ENCODE measurements at places on chromosomes 6 and 20.

DNA sequence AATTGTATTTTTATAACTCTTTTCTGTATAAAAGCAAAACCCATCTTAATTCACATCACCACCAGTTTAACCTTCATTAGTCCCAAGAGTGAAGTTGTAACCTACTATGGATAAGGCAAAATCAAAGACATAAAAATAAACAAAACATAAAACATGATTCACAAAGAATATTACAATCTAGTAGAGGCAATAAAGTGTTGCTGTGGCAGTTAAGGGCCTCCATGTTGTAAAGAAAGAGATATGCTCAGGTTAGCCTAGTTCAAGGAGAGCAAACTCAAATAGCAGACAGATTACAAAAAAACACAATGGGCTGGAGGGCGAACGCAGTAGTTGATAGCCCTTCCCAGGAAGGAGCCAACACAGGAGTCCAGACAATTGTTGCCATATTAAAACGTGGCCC is 13.4 kb downstream of the LGSN start:
- DNase-seq = no peak

GRCh38 chr6:33732817-33733708 is 13.6 kb downstream of the IP6K3 start:
- DNase-seq = no peak

DNA sequence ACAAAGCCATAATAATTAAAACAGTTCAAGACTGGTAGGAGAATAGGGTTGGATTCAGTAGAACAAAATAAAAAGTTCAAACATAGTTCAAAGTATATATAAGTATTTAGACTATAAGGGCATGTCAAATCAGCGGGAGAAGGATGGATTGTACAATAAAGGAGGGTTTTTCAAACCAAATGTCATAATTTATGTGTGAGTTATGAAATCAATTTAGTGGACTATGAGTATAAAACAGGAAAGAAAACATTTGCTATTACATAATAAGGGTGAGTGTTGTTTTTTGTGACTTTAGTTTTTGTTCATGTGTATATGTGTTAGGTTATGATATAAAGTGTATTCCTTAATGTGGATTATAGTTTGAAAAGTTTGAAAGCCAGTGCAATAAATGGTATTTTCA is 10.6 kb downstream of the ORC3 start:
- DNase-seq = no peak

GRCh38 chr6:1987640-1988039 is 257.8 kb downstream of the GMDS start:
- no peak for DNase-seq

- DNase-seq = no peak
Observed at GRCh38 chr6:52946306-52946705, 36.8 kb upstream of the GSTA3 start.

DNA sequence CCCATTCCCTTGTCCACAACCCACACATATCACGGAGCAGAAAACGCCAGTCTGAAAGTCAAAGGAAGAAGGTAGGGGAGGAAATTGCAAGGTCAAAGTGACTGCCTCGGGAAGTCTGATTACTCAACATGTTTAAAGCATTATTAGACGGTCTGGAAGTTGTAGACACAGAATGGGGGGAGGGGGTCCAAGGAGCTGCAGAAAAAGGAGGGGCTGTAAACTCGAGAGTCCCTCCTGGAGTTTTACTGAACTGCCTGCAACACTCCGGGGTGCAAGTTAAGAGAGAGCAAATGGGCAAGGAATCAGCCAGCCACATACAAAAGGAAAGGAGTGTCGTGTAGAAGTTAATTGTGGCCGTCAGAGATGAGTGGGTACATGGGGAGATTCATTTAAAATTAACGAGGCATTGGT is 417.7 kb upstream of the JARID2 start:
- no peak for DNase-seq

DNA sequence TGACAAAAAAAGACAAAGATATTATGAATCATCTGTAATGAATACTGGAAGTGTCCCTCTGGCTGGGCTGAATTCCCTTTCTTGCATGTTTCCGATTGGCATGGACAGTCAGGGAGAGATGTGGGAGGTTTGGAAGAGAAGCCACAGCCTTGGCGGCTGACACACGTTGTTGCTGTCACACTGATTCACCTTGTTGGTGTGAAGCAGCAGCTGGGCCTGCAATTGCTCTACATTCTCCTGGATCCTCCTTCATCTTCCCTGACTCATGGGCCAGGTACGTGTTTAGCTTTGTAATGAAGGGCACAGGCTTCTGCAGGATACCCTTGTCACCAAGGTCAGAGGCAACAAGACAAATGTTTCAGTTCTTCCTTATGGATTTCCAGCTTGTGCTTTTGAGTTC is 13.4 kb upstream of the SMIM8 start:
- DNase-seq = no peak

DNA sequence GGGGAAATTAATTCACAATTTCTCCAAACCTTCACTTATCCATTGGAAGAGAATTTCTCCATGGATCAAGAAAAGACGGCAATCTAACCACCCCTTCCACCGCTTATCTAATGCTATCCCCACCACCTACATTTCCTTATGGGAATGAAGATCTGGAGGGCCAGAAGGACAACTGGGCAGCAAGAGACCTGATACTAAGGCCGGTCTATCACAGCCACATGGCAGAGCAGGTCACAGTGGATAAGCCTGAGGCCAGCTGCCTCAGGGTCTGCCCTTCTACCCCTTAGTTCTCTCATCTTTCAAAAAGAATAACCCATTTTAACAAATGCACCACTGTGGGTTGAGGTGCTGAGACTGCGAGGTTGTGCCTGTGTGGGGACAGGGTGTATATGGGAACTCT is 37.1 kb downstream of the MAN1A1 start:
- DNase-seq = no peak

GRCh38 chr20:18852318-18852717 is 38.7 kb downstream of the SCP2D1 start:
- DNase-seq = no peak

DNA sequence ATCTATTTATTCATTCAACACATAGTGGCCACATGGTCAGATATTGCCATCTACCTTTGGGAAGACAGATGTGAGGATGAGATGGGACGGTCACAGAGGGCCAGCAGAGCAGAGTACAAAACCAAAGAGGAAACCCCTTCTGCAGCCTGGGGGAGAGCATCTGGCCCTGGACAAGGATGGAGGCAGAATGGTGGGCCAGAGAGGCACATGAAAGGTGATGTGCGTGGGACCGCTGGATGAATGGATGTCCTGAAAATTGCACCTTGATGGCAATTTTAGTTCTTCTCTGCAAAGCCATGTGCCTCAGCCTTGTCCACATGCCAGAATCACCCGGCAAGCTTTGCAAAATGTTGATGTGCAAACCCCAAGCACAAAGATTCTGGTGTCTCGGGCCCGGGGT is 77.4 kb upstream of the CD93 start:
- no peak for DNase-seq

DNA sequence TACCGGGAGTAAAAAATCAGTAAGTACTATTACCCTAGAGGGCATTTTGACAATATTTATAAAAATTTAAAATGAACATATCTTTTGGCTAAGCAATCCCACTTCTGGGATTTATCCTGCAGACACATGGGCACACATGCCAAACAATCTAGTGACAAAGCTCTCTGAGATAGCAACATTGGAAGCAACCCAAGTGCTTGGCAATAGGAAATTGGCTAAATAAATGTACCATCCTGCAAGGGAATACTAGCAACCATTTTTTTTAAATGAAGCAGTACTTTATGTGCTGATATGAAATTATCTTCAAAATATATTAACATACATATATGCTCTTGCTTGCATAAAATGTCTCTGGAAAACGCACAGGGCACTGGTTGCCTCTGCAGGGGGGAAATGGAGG is 133.8 kb downstream of the SNX5 start:
- no peak for DNase-seq

GRCh38 chr20:24148372-24148771 is 159.8 kb upstream of the GGTLC1 start:
- no peak for DNase-seq

GRCh38 chr6:132404736-132405135 is 3.5 kb upstream of the MOXD1 start:
- DNase-seq = no peak

DNA sequence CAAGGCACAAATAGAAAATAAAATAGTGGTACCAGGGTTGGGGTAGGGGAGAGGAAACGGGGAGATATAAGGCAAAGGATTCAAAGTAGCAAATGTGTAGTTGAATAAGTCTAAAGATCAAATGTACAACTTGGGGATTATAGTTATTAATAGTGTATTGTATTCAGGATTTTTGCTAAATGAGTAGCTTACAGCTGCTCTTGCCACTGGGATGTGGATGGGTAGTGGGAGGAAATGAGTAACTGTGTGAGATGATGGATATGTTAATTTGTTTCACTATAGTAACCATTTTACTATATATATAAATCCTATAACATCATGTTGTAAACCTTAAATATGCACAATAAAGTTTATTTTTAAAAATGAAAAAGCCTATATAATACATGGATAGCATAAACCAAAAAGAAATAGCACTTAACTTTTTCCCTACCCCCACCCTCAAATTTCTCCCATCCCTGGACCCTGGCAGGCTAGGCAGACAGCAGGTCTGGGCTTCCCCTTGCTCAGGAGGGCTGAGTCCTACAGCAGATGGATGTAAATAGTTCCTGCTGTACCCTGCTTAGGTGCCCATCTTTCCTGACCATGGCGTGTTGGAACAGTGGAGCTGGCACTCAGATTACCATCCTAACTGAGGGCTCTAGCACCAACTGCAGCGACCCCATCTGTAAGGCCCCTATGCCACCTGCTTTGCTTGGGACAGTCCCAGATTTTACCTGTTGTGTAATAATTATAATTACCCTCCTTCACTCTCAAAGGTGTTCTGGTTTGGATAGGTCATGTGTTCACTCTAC is 28.6 kb upstream of the PBOV1 start:
- no peak for DNase-seq

DNA sequence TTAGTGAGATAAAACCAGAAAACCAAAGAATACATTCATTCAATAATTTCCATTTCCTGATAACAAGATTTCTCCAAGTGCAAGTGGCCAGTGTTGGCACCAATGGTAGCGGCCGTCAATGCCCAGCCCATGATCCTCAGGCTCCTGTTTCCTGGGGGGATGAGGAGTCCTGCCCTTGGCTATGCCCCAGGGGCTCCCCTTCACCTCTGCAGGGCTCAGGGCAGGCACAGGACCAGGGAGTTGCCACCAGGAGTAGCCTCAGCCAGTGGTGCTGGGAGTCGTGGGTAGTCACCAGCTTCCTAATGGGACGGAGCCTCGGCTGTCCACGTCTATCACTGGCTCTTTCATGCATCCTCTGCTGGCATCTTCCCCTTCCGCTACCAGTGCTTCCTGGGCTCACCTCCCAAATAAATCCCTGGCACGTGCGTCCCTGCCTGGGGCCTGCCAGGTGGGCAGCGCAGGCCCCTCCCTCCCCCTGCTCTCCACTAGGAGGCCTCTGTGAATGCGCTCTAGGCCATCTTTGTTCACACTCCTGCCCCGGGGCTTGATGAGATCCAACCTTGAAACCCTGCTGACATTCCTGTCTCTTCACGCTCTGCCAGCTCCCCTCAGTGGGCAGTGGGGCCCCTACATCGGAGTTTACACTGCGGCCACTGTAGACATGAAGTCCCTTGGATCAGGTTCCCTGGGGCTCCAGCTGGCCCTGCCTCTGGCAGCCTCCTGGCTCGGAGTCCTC is 215.7 kb downstream of the SYNDIG1 start:
- no peak for DNase-seq

DNA sequence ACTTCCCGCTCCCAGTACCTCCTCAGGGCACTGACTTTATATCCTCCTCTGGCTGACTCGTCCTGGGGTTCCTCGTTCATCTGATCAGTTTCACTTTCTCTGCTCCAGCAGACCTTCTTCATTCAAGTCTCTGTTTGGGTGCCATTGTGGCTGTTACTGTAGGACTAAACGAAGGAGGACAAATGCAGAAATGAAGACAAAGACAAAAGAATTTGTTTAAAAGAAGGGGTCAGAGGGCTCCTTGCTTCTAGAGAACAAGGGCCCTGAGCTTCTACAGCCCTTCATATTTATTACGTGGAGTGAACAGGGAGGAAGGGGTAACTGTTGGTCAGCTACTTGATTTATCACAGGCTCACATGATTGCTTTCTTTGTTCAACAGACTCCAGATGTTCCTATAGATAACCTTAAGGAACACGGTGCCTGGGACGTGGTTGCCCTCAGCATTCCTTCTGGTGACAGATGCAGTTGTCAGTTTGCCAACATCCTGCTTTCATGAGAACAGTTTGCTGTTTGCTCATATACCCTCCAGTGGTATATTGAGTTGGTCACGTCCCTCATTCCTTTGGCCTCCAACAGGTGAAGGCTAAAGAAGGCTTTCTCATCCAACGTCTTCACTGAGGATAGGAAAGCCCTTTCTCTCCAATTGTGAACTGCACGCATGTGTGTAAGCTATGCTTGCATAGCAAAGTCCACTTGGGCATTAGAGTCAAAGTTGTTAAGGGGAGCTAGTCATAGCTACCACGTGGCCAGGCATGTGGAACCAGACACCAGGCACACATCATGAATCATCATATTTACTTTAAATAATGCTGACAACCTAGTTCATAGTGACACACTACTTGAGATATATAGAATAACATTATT is 69.1 kb upstream of the BTN3A2 start:
- no peak for DNase-seq

- no peak for DNase-seq
Observed at GRCh38 chr6:21005816-21006570, 471.7 kb downstream of the CDKAL1 start.

- no peak for DNase-seq
Observed at GRCh38 chr6:44966449-44967092, 361.6 kb upstream of the RUNX2 start.

DNA sequence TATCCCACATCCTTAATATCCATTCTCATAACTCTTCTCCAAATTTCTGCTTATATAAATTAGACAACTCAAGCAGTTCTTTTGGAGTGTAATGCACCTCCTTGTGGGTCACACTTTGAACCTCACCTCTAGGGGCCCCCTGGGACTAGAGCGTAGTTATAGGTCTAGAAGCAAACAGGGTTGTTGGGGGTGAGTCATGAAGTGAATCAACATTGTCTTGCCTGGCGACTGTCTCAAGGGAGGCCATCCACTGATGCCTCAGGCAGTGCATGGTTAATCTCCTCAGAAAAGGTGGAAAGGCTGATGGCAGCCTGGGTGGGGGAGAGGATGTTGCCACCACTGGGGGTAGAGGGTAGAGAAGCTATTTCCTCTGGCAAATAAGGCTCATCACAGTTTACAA is 129.1 kb downstream of the TNFRSF21 start:
- DNase-seq = no peak

DNA sequence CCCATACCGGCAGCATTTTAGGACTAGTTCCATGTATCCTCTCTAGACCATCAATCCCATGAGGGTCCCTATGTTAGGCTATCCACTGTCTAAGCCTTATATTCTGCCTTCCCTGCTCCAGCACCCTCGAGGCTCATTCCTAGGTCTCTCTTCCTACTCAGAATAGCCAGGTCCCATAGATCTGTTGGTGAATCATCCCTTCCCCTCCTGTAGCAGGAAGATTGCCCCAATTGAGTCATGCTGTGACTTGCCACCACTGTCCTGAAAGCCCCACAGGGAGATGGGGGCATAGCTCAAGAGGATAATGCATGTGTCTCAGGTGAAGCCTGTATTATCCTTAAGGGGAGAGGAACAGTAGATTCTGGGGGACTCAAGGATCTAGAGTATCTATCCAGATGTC is 143.1 kb upstream of the MOCS1 start:
- DNase-seq = no peak

Measured in stimulated activated CD4-positive, alpha-beta T cell treated with anti-CD3 and anti-CD28 coated beads, Interleukin-15, amount 100 ng/mL, for 1 hour (primary cell).